ENCODE measurements at places on chromosomes 12 and 14.

DNA sequence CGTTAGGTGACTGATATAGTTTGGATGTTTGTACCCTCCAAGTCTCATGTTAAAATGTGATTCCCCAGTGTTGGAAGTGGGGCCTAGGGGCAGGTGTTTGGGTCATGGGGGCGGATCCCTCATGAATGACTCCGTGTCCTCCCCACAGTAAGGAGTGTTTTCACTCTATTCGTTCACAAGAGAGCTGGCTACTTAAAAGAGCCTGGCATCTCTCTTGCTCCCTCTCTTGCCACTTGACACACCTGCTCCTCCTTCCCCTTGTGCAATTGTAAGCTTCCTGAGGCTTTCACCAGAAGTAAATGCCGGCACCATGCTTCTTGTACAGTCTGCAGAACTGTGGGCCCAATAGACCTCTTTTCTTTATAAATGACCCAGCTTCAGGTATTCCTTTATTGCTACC is 2.6 kb downstream of the IFI27L2 start:
- no peak for DNase-seq

- DNase-seq = no peak
Observed at GRCh38 chr12:96132819-96133218, 61.4 kb upstream of the ELK3 start.

DNA sequence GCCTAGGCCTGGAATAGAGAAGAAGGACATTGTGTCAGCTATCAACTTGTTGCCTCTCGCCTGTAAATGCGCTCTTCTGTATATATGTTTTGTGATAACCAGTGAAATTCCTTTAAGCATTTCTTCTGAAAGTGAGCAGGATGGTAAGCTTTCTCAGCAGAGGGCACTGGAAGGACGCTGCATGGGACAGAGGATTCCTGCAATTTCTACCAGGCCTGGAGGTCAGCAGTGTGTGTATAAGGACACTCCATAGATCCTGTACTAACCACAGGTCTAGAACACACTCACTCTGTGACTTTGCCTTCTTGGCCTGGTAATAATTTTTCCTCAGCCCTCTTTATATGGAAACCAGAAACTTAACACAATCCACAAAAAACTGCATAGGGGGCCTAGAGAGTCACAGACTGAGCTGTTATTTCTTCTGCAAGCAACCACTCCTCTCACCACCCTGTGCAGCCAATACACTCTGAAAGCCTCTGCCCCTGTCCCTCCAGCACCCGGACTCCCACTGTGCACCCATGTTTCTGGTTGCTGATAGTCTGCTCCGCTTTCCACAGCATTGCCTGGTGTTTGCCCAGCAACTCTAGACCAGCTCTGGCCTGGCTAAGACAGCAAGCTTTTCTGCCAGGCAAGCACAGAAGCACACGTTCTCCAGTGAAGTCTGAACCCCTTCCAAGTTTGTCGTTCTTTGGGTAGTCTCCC is 94.0 kb upstream of the RMST start:
- no peak for DNase-seq

DNA sequence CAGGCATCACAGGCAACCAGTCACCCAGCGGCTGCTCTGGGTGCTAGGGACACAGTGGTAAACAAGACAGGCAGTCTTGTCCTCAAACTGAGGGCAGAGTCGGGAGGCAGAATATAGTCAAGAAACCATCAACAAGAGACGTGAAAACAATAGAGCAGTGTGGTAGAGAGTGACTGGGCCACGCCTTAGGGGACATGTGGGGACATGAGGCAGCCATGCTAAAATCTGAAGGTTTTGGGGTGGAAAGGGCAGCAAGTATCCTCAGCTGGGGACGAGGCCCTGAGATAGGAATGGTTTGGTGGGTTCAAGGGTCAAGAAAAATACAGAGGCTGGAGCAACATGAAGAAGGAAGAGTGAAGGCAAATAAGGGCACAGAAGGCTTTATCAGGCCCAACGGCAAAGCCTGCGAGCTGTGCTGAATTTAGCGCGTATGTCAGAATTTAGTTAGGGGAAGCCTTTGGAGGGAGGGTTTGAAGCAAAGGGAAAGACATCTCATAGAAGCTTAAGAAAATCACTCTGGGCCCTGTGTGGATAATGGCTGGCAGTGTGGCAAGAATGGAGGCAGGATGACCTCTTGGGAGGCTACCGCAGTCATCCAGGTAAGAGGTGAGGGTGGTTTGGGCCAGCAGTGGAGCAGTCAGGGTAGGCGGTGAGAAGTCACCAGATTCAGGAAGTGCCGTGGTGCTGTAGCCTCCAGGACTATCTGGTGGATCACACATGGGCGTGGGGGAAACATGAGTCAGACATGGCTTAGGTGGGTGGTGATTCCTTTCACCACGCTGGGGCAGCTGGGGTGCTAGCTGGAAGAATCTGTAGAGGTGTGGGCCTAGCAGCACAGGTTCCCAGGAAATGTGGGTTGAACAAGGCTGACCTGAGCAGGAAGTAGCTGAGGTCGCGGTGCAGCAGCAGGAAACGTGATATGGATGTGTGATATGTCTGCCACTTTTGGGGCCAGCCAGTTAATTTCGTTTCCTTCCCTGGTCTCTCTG is 3.0 kb downstream of the EVL start:
- DNase-seq = peak; percentile 79

DNA sequence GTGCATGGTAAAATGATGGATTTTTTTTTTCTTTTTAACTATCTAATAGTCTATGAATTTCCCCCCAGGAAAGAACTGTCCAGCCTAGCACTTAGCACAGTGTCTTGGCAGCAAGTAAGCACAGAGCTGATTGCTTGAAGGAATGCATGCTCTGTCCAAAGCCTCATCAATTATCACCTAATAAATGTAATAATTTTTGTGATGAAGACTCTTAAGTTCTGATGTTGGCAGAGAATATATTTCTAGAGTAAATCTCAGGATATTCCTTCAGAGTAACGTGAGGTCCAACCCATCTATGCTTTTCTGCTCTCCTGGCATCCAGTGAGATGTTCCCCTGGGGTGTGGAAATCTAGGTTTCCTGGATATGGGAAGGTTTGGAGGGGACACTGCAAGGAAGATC is 152.4 kb downstream of the TMX1 start:
- DNase-seq = no peak

- no peak for DNase-seq
Observed at GRCh38 chr12:57909611-57910010, 31.8 kb upstream of the ATP23 start.

Data from GM12864 (cell line).